ENCODE measurements at places on chromosomes 2 and 18. TPM values are rescaled to one million over a fixed set of nuclear protein-coding genes. Genes with fewer than 3 reads are reported as not detected.

The OTOF gene
- total RNA-seq, result not detected

The HOXD12 gene
- not detected for total RNA-seq

The ABCG8 gene
- not detected for total RNA-seq

The COBLL1 gene
- 27.0 TPM for total RNA-seq

The LAPTM4A gene
- 122 TPM for total RNA-seq
